Lung (tissue), 17 donors: ENCODE measurements at places on chromosomes 6 and 20.
A peak's percentile ranks its signal among the peaks of the same experiment; 100 is the strongest.

GRCh38 chr20:22460231-22460630 is 124.1 kb downstream of the FOXA2 start:
- DNase-seq = peak; percentile 27

DNA sequence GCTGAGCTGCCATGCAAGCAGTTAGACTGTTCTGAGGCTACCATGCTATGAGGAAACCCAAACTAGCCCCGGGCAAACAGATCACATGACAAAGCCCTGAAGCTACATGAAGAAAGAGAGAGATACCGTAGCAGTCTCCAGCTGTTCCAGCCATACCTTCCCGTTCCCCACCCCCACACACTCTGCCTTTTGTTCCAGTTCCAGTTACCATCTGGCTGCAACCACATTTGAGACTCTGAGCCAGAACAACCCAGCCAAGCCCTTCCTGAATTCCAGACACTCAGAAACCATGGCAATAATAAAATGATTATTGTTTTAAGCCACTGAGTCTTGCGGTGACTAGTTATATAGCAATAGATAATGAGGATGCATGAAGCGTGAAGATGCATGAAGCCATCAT is 28.3 kb downstream of the RIN2 start:
- peak; percentile 28 for DNase-seq

DNA sequence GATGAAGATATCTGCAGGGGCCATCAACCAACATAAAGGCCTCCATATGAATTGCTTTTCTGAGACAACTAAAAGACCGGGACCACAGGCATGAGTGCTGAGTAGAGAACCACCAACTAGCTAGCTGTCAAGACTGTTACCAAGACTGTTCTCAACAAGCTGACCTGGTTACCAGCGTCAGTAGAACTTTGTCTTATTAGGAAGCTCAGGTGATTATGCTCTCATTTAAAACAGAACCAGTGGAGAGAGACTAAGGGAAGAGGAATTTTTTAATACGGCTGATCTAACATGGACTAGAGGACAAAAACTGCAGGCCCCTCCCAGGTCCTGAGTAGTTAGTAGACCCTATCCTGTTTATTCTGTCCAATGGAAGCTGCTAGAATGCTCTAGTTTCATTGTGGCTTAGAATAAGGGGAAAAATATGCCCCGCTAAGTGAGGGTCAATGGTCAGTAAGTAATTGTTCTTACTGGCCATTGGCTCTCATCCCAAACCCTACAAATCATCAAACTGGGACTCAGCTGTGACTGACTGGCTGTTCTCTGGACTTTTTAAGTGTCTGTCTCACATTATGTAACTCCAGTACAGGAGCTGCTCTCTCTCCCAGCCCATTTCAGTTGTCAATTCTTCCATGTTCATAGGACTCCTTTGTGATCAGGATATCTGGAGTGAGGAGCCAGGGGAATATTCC is 3.8 kb upstream of the DYNLRB1 start:
- no peak for DNase-seq

- DNase-seq = peak; percentile 62
Measured at GRCh38 chr6:52305411-52305810, 20.9 kb upstream of the MCM3 start.

- no peak for DNase-seq
Measured at GRCh38 chr6:109118337-109118736, 23.0 kb downstream of the CEP57L1 start.

GRCh38 chr6:131687022-131687421 is 14.2 kb downstream of the OR2A4 start:
- DNase-seq = no peak

GRCh38 chr6:35477551-35478179 is 9.5 kb downstream of the RPL10A start:
- DNase-seq = no peak

DNA sequence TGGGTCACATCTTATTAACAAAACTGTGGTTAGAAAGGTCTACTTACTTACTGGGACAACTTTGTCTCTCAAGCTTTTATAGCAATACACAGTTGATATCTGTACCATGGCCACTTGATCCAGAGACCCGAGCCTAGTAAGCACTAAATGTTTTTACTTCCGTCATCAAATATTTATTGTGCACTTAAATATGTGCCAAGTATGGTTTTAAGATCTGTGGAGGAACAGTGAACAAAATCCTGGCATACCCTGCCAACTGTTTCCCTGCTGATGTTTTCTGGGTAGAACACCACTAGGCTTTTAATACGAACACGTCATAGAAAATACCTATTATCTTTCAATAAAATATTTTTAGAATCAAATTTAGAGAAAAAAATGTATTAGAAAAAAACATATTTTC is 574.8 kb downstream of the HACE1 start:
- DNase-seq = peak; percentile 4

- no peak for DNase-seq
Measured at GRCh38 chr20:57353351-57353750, 2.3 kb downstream of the RAE1 start.

DNA sequence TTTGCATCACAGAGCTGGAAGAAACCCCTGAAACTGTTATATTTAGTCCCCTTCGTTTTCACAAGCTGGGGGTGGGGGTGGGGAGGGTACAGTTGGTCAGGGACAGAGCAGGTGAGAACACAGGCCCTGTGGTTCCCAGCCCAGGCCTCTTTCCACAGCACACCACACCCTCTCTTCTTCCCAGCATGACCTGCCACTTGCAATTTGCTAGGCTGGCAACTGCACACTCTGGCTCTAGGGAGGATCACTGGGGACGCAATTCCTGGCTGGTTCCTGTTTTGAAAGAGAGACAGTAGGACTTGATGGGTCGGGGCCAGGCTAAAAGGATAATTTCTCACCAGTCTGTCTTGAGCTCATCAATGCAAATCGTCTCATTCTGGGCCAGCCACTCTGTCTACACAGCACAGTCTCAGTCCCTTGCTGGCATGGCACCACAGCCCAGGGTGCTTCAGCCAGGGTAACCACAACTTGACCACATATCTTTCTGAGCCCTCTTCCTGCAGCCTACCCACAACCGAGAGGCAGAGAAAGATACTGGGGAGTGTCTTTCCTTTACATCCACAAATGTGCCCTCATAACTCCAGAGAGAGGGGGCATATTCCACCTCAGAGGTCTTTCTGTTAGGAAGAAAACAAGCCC is 41.7 kb upstream of the EMILIN3 start:
- DNase-seq = no peak

- peak; percentile 83 for DNase-seq
Measured at GRCh38 chr6:7140631-7141378, 33.0 kb downstream of the RREB1 start.

DNA sequence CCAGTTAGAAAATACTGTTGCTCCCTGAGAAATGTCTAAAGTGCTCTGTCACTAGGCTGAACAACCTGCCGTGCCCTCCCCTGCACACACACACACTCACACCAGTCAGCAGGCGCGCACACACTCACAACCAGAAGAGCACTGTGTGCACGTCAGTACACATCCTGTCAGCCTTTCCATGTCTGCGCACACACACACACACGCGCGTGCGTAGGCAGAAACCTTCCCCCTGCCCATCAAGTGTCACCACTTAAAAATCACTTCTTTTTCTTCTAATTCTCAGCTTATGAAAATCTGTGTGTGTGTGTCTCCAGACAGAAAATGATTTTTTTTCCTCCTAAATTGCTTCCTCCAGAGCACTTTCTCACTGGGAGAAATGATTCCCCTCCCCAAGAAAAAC is 100.3 kb downstream of the EDN3 start:
- DNase-seq = no peak

GRCh38 chr20:59800309-59800708 is 133.1 kb downstream of the SYCP2 start:
- DNase-seq = no peak

GRCh38 chr20:61120595-61121515 is 131.2 kb upstream of the CDH4 start:
- peak; percentile 65 for DNase-seq

DNA sequence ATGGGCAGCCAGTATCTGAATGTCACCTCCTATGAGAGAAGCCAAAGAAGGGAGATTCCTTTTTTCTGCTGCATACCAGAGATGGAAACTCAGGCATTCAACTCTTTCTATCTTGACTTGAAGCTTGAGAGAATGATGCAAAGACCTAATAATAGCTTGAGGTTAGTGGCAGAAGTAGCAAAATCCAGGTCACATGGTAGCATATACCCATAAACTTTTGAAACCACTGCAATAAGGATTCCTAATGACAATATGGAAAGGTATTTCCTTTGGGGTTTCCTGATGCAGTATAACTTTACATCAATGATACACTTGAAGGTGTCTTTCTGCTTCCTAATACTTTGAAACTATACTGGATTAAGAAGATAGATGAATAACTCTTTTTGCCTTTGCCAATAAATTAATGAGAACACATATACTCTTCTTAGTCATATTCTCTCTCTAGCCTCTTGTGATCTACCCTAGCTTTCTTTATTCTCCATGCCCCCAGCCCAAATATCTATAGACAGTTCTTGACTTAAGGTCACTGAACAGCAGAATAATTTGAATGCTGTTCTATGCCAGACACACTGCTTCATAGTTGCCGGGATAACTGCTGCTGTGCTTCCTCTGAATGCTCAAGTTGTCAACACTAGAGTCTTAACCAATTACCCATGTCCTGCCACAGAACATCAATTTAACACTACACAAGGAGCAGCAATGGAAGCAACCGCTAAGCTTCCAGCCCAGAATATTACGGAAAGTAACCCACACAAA is 155.5 kb upstream of the SIM1 start:
- no peak for DNase-seq

DNA sequence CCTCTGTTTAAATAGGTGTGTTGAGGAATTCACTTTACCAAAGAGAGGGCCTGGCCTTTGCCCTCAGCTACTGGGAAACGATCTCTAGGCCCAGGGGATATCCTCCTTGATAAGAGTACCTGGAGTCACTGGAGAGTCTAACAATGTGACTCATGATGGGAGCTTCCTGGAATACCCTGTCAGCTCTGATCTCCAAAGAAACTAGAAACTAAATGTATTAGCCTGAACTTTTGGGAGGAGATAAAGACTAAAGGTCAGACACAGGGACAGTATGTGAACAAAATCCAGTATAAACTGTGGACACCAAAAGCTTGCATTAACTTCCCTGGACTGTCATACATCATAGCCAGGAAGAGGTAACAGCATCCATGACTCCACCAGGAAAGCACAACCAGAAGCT is 148.5 kb downstream of the RNGTT start:
- no peak for DNase-seq

- no peak for DNase-seq
Measured at GRCh38 chr6:12866422-12867029, 150.0 kb downstream of the PHACTR1 start.

- DNase-seq = peak; percentile 63
Measured at GRCh38 chr6:29847871-29848630, 20.4 kb downstream of the HLA-G start.

- peak; percentile 24 for DNase-seq
Measured at GRCh38 chr6:33117811-33118277, 42.1 kb downstream of the HLA-DPB1 start.

DNA sequence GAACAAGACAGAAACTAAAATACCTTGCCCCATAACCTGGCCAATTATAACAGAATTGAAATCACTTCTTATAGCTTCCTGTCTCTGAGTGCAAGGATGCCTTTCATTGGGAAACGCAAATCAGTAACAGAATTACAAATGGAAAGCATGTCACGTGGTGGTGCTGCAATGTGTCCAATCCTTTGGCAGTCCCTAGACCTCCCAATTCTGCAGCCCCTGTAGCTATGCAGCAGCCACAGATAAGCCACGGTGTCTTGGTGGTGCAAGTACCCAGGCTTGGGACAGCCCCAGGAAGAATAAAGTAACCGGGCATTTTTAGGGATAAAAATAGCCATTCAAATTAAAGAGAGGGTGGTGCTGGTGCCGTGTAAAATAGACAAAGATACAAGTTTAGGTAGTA is 134.6 kb upstream of the CCN2 start:
- DNase-seq = no peak

DNA sequence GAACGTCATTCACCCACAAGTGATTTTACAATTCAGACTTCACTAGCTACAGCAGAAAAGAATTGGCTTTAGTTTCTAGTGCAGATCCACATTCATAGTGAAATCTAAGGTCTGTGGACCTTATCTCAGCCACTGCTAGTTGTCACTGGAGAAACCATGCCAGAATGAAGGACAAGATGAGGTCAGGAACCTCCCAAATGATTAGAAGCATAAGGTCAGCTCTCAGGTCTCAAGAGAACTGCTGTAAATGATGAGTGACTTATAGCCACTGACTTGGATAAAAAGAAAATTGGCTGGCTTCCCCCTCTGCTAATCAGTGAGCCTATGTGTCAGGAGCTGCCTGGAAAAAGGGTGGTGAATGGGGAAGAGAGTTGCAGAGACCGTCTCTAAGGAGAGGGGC is 265.3 kb upstream of the BMP2 start:
- peak; percentile 38 for DNase-seq
